A549 treated with DMSO at 1 μM for 4 hours (cell line): ENCODE measurements at places on chromosomes 5 and 9. TPM values are rescaled to one million over a fixed set of nuclear protein-coding genes. Genes with fewer than 3 reads are reported as not detected.

Gene GDNF
- total RNA-seq = not detected in 5 replicates

Gene ARAP3
- 3.6 to 6.0 TPM (median 4.8 TPM) in 5 replicates for total RNA-seq

Gene FCN1
- not detected in 5 replicates for total RNA-seq

Gene TNFSF15
- 0.27 to 0.44 TPM (median 0.40 TPM) in 5 replicates for total RNA-seq

Gene TMC1
- 0.05 to 0.19 TPM in 2 of 5 replicates, not detected in the others for total RNA-seq

Gene ZNF474
- 0.14 to 0.48 TPM (median 0.44 TPM) in 5 replicates for total RNA-seq
